ENCODE measurements at places on chromosomes 3 and 15.
A peak's percentile ranks its signal among the peaks of the same experiment; 100 is the strongest.

DNA sequence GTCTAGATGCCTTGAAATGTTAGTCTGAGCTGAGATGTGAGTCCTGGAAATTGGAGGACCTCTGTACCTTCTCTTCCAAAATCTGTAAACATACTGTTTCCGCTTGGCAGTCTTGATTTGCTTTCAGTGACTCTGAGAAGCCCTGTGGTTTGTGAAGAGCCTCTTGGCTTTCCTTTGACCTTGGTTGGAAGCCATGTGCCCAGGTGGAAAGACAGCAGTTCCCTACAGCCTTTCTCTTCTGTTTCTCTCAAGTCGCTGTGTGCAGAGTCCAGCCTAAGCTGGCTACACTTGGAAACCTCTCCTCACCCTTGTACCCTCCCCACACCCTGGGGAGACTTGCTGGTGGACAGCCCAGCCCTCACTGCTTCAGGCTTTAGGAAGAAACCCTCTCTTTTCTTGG, 129.8 kb upstream of the CTDSPL start:
- no peak for DNase-seq

DNA sequence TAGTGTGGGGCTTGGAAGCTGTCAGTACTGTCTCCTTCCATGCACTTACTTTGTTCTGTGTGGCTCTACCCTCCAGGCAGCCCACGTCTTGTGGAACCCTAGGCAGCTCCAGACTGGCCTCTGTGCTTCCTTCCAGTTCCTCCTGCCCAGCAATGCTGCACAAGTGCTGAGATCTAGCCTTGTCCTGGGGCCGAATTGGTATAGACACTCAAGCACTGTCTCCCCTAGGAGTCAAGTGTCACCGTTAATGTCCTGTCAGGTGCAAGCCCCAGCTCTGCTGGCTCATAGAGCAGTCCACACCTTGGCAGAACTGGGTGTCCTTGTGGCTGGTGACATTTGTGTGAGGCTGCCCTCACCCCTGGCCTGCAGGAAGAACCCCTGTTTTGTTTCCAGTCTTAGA, 130.1 kb downstream of the EEFSEC start:
- DNase-seq: no peak

- no peak for DNase-seq
These were observed 494.5 kb upstream of the PDZRN3 start for GRCh38 chr3:74119221-74119620.

- no peak for DNase-seq
These were observed 56.5 kb downstream of the LRRC28 start for GRCh38 chr15:99307735-99308134.

GRCh38 chr3:45964139-45964538, 20.9 kb downstream of the CXCR6 start:
- no peak for DNase-seq

- DNase-seq: no peak
These were observed 57.8 kb downstream of the IMPG2 start for GRCh38 chr3:101262393-101263240.

- DNase-seq: no peak
These were observed at the start of gene RASL12 for GRCh38 chr15:65067645-65068402. Gene RASL12 (minus strand): TSS chr15:65067991. CDS start chr15:65067835, 156 bp downstream.

GRCh38 chr15:39669661-39670060, 88.8 kb downstream of the THBS1 start:
- no peak for DNase-seq

DNA sequence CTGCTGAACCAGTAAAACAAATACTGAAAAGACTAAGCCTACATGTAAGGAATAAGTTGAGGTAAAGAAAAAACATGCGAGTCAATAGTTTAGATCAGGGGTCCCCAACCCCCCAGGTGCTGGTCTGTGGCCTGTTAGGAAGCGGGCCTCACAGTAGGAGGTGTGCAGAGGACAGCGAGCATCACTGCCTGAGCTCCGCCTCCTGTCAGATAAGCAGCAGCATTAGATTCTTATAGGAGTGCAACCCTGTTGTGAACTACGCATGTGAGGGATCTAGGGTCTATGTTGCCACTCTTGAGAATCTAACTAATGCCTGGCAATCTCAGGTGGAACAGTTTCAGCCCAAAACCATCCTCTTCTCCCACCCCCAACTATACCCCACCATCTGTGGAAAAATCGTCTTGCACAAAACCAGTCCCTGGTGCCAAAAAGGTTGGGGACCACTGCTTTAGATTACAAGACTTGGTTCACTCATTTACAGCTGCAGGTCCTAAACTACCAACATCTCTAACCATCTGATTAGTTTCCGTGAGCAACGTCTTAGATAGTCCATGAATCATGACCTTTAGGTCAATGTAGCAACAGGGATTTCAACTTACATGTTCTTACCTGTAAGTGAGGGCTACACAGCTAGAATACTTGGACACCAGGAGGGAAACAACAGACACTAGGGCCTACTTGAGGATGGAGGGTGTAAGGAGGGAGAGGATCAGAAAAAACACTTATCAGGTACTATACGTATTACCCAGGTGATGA, 66.7 kb downstream of the TRANK1 start:
- no peak for DNase-seq

- no peak for DNase-seq
These were observed 6.2 kb upstream of the MAP1A start for GRCh38 chr15:43511012-43511885.

- DNase-seq: no peak
These were observed 65.8 kb downstream of the AAGAB start for GRCh38 chr15:67188551-67189218.

DNA sequence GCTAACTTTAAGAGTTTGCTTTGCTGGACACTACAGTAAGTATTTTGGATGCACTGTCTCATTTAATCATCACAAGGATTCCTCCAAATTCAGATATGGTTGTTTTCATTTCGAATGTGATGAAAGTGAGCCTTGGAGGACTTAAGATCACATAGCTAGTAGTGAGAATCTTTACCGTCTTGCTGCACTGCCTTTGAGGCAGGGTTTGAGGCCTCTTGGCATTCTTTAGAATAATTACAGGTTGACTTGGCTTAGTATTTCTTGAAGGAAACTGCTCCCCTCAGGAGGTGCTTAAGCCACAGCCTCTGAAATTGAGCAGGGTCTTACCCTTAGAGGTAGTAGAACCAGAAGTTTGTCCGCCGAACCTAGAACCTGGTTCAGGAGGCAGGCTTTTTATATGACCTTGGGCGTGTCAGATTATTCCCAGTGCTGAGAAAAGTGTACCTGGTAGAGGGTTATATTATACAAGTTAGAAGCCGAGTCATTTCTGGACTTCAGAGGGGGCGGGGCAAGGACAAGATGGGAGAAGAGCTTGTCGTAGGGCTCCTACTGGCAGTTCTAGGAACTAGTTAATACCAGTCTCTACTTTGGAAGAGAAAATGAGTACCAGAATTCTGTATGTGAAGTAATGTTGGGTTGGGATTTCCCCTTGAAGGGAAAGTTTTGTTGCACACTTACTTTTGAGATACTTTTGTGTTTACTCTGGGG, 1.1 kb downstream of the TFG start:
- no peak for DNase-seq

DNA sequence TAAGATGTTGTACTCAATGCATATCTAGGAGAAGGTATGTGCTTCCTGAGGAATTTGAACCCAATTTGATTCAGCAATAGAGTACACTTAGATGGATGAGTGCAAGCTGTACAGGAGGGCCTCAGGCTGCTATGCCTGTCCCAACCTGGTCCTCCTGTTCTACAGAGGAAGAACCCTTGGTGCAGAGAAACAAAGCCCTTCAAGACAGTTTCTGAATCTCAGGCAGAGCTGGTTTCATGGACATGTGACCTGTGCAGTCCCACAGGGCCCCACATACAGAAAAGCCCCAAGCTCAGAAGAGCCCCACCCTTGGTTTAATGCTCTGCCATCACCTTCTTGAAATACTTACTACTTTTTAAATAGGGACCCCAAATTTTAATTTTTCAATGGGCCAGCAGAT, 15.3 kb downstream of the FOXP1 start:
- no peak for DNase-seq

DNA sequence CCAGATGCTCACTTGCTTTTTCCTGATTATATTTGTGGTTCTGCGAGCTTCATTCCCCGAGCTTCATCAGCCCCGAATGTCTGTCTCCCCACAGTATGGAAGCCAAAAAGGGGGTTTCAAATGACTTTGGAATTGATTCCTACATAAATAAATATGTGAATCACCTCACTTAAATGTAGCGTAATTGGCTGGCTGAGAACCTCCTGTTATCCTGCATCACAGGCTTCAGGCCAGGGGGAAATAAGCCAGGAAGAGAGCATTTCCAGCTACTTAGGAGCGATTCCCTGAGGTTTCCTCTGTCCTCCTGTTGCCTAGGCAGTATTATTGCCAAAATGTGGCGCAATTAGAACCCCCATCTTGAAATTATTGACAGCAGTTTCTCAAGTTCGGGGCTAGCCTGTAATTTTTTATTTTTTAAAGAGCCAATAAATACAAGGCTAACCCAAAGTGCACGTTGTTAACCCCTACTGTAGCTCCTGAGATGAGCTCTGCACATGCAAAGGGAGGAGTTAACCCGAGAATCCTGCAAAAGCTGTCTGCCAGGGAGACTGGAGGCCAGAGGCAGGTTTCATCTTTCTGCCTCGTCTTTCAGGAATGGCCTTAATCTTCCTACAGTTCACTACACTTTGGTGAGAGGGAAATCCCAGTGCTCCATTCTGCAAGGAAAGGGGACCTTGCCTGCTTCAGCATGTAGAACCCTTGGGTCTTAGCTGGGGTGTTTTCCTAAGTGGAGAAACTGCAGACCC, 148.2 kb downstream of the ADAMTS9 start:
- DNase-seq: no peak

DNA sequence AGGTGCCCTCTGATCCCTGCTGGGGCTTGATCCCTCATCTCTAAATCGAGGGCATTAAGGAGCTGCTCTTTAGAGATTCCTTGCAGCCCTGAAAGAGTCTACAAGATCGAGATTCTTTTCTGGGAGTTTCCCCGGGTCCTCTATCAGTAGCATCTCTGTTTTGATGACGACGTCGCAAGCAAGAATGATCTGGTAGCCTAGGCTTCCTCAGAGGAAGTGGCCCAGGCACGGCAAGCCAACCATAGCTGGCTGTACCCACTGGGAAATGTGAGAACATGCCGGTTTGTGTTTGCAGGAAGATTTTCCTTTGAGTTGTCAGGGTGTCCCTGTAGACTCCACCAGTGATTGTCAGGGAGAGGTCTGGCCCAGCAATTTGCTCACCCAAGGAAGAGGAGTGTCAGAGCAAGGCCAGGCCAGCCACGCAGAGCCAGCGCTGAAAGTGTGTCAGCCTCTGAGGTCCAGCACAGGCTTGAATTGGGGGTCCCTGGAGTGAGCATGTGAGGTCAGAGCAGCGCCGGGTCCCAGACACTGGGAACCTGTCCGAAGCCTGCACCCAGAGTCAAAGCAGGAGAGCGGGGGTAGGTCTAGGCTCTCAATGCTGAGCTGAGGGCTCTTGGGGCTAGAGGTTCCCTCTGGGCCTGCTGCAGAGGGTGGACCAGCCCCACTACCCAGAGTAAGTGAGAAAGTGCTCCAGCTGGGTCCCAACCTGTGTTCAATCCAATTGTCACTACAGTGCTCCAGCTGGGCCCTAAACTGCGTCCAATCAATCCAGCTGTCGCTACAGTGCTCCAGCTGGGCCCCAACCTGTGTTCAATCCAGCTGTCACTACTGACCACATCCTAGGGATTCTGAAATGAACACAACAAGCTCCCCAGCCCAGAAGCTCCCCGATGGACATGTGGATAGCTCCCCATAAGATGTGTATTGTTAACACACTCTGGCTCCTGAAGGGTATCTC, 95.7 kb downstream of the CHDH start:
- DNase-seq: peak; percentile 67
